ENCODE measurements at places on chromosomes 11 and 22.

- DNase-seq, result no peak
These were observed 210.3 kb downstream of the DDX10 start for GRCh38 chr11:108875134-108875533.

DNA sequence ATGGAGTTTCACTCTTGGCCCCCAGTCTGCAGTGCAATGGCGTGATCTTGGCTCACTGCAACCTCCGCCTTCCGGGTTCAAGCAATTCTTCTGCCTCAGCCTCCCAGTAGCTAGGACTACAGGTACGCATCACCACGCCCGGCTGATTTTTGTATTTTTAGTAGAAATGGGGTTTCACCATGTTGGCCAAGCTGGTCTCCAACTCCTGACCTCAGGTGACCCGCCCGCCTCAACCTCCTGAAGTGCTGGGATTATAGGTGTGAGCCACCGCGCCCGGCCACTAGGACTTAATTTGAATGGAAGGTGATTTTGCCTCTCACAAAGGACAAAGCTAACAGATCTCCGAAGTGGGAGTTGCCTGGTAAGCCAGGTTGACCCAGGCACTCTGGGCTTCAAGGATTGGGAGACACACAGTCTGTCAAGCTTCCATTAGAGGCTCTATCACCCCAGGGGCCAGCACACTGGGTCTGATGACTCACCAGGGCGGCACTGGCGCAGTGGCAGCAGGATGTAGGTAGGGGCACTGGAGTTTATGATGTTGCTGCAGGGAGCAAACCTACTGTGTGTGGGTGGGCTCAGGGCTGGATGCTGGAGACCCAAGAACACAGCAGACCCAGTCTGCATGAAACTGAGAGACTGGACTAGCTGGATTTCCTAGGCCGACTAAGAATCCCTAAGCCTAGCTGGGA lies 17.8 kb upstream of the KCTD14 start:
- DNase-seq, result no peak

GRCh38 chr11:61473370-61474012 lies 35.1 kb upstream of the LRRC10B start:
- DNase-seq, result no peak

- DNase-seq, result no peak
These were observed 499.0 kb upstream of the CCDC179 start for GRCh38 chr11:23359297-23359696.

- no peak for DNase-seq
These were observed 84.7 kb upstream of the AKIP1 start for GRCh38 chr11:8826139-8826786.

GRCh38 chr11:18046116-18046777 lies at the start of gene TPH1:
TPH1 (minus strand) TSS chr11:18046269; CDS start chr11:18040762, 5,507 bp downstream.
- DNase-seq, result no peak

- no peak for DNase-seq
These were observed 20.7 kb upstream of the NCF4 start for GRCh38 chr22:36840106-36840505.

All from activated T-helper 1 cell treated with anti-CD3 and anti-CD28 coated beads, Interleukin-2, amount 50 U/mL, for 16 hours (primary cell).